C1 segment of cervical spinal cord (tissue), 14 donors: ENCODE measurements at places on chromosomes 4 and X.
A peak's percentile ranks its signal among the peaks of the same experiment; 100 is the strongest.

DNA sequence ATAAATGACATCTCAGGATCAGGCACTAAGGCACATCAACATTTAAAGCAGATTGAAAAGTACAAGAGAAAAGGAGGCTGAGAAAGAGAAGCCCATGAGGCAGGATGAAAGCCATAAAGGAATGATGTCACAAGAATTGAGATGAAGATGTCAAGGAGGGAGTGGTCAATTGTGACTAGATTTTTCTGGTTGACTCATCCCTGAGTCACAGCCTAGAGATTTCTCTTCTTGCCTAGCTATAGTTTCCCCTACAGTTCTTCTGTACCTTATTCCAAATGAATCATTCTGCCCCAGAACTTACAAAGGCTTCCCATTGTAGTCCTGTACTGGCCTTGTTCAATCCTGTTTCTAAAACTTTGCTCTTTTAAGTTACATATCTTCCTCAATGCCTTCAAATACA, 3.4 kb upstream of the USP53 start:
- DNase-seq: no peak

- DNase-seq: no peak
Observed at GRCh38 chrX:29315931-29316330, 728.7 kb downstream of the IL1RAPL1 start.

DNA sequence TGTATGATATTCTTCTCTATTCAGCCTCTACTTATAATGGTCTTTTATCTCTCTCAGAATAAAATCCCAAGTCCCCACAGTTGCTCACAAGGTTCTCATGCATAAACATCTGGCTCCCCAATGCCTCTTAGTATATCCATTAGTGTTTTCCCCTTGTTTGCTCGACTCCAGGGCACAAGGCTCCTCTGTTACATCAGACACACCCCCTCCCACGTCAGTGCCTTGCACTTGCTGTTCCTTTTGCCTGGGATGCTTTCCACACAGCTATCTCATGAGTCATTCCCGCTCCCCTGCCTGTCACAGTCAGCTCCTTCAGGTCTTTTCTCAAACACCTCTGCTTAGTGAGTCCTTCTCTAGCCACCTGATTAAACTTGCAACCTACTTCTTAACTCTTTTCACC, 260.2 kb downstream of the IL1RAPL1 start:
- peak; percentile 36 for DNase-seq

DNA sequence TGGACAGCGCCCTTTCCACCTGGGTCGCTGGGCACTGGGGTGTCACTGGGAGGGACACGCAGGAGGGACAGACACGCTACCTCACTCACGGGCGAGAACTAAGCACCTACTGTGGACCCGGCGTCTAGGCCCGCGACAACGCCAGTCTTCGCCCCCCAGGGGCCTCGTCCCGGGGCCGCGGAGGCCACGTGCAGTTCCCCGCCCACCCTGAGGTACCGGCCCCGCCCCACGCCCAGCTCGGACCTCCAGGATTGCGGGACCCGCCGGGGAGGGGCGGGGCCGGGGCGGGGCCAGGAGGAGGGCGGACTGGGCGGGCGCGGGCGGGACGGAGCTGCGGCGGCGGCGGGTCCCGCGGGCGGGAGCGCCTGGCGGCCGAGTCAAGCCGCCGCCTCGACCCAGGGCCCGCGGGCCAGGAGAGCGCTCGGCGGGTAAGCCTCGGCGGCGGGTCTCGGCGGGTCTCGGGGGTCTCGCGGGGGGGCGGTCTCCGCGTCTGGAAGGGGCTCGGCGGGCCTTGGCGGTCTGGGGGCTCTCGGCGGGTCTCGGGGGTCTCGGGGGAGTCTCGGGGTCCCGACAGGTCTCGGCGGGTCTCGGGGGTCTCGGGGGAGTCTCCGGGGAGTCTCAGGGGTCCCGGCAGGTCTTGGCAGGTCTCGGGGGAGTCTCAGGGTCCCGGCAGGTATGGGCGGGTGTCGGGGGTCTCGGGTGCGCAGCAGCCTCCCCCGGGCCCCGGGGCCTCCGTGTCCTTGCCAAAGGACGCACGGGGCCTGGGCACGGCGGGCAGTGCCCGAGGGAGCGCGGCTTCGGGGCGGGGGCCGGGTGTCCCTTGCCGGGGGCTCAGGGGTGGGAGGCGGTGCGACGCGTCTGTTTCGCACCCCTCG, at the start of gene SH3BP2:
SH3BP2 (plus strand) TSS at position 375 of the 875 bp plus-strand sequence. CDS start 27,533 bp downstream, outside the sequence.
- DNase-seq: peak; percentile 21

- DNase-seq: no peak
Observed at GRCh38 chrX:150329282-150329681, 33.8 kb upstream of the MAMLD1 start.

GRCh38 chrX:20204351-20204750, 62.4 kb downstream of the RPS6KA3 start:
- no peak for DNase-seq

DNA sequence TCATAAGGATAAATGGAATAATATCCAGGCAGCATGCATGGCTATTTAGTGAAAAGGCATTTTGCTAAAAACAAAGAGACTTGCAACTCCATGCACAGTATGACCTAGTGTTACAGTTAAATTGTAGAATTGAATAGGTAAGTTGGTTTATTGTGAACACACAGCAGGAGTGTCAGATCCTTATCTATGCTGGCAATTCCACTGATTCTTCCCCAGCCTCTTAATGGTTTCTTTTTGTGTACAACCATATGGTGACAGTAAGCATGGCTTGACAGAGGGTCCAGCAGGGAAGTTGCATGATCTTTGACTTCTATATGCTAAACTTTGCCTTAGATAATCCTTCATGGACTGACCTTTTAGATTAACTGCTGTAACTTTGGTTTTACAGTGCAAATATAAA, 936.6 kb upstream of the EPHA5 start:
- no peak for DNase-seq

DNA sequence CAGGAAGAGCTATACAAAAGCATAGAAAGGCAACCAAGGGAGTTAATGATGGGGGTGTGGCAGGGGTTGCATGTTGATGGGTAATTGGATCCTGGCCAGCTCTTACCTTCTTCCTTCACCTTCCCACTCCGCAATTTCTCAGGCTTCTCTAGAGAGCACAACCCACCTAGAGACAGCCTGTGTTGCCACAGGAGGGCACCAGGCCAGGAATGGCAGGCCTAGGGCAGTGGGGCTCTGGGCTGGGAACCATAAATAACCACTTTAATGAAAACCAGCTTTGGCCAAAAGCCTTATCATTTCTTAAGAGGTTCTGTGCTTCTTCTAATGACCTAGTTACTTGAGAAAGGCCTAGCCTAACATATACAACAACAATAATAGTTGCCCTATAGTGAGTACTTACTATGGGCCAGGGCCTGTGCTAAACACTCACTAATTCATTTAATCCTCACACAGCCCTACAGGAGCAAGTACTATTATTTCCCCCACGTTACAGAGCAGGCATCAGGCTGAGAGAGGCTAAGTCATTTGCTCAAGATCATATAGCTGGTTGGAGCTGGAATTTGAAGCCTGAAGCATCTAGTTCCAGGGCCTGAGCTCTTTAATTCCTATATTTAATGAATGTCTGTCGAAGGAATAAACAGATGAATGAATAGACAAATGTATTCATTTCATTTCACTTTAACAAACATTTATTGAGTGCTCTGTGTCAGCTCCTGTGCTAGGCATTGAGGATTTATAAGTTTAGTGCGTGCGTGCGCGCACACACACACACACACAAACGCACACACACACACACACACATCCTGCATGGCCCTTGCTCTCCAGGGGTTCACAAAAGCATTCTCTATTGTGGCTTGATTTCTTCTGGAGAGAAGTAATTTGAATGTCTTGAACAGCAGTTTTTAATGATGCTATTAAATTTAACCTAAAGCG, 66.8 kb downstream of the RTL9 start:
- no peak for DNase-seq

- no peak for DNase-seq
Observed at GRCh38 chr4:123507376-123507775, 110.8 kb downstream of the SPRY1 start.

GRCh38 chrX:119693996-119694451, 1.1 kb upstream of the SEPTIN6 start:
- no peak for DNase-seq

DNA sequence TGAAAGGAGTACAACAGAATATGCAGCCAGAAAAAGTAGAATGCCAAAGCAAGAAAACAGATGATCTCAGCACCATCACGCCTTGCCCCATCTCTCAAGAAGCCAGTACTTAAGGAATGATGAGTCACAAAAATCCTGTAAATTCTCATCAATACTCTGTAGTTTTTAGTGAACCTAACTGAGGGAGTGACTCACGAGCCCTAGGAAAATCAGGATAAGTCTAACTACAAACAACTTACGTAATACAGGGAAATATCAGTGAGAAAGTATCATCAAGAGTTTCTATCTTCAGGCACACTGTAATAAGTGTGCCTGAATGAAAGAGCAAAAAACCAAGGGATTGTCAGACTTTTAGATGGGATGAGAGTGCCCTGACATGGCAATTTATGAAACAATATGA, 644.4 kb downstream of the STPG2 start:
- no peak for DNase-seq

DNA sequence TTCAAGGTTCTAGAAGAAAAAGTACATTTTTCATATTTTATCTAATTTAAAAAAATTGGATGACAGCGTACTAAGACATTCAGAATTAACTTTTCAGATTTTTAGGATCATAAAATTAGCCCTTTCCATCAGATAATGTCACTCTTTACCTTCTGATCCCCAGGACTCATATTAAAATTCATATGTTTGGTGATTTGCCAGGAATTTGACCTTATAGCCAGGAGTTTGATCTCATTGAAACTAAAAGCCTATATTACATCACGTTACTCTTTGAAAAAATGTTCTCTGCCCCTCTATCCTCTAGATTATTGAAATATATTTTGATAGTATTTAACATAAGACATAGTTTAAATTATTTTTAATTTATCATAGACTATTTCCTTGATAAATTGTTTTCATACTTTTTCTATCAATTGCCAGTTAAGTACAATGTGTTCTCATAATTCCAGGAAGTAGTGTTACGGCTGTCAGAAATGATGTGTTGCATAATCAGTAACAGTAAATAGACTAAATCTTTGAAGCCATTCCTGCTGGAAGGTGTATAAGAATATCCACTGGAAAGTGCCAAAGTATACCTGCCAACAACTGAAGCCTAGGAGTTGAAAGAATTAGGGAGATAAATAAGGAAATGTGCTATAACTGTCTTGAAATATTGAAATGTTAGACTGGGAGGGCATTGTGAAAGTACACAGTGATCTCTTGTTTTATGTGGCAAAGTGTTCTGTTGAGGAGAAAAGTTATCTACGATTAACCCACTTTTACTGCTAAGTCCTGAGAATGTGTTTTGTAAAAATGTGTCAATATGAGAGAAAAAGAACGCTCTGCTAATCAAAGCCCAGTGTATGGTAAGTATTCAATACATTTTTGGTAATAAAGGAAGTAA, 32.9 kb upstream of the PDGFC start:
- no peak for DNase-seq

DNA sequence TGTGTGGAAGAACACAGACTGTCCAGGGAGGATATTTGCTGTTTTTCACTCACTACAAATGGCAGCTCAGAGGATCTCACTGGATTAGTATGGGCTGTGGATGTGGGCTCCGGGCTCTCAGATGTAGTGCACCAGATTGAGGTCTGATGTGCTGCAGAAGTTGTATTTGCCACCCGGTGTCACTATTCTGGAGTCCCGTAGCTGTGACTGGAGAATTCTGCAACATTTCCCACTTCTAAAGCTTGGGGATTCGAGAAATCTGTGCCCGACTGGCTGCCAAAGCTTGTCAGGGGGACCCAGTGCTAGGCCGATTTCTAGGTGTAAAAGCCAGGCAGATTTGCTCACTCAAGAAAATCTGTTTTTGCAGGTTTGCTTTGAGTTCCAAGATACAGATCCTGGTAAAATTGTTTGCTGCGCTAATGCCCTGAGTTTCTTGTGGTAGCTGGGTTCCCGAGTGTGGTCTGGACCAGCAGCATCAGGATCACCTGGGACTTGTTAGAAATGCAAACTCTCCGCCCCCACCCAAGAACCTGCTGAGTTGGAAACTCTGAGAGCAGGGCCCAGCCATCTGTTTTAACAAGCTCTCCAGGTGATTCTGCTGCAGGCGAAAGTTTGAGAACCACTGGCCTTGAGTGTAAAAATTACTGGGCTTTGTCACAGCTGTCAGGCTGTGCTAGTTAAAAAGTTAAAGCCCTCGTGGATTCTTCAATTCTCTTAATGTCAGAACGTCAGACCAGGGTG, 18.1 kb downstream of the KIT start:
- DNase-seq: no peak

GRCh38 chrX:134374294-134374693, 85.7 kb upstream of the HPRT1 start:
- no peak for DNase-seq

GRCh38 chrX:129512409-129512808, 10.9 kb downstream of the SMARCA1 start:
- no peak for DNase-seq

DNA sequence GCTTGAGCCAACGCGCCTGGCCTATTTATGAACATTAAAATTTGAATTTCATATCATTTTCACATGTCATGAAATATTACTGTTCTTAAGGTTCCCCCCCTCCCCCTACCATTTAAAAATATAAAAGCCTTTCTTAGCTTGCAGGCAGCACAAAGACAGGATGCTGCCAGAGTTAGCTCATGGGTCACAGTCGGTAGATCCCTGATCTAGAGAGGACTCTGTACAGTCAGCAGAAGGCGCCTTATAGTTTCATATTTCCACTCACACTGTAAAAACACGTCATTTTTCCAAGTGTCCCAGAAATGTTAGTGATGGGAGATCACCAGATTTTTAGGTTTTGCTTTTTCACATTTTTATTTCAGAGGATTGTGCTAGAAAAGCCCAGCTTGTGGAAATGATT, 12.2 kb downstream of the NOCT start:
- DNase-seq: no peak

- DNase-seq: no peak
Observed at GRCh38 chr4:121308828-121309227, 72.0 kb downstream of the QRFPR start.

GRCh38 chr4:105162123-105162796, 15.6 kb downstream of the TET2 start:
- DNase-seq: no peak

- no peak for DNase-seq
Observed at GRCh38 chr4:113469023-113469390, 292.5 kb downstream of the CAMK2D start.

GRCh38 chr4:71300964-71301363, 37.9 kb upstream of the SLC4A4 start:
- DNase-seq: no peak

DNA sequence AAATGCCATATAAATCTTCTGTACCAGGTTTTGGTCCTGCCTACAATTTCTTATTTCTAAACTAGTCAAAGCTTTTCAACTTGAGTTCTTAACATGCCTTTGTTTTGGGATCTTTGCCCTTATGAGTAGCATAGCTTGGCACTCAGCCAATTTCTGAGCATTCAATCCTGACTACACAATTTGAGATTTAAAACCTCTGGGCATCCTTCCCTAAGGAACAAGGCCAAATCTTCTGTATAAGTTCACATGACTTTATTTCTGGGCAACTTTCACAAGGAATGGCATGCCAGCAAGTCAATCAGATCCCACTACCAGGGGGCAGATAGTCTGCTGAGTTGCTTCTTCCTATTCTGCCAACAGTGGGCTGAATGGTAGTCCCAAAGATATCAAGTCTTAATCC, 254.2 kb downstream of the ADAMTS3 start:
- DNase-seq: no peak

GRCh38 chr4:42048394-42048793, 58.1 kb downstream of the SLC30A9 start:
- DNase-seq: no peak

GRCh38 chr4:10003666-10004065, 17.6 kb downstream of the SLC2A9 start:
- no peak for DNase-seq
